HT1080 (cell line): ENCODE measurements at places on chromosomes 11 and 22.

- DNase-seq = no peak
Measured at GRCh38 chr22:35609761-35610160, 7.4 kb downstream of the MB start.

DNA sequence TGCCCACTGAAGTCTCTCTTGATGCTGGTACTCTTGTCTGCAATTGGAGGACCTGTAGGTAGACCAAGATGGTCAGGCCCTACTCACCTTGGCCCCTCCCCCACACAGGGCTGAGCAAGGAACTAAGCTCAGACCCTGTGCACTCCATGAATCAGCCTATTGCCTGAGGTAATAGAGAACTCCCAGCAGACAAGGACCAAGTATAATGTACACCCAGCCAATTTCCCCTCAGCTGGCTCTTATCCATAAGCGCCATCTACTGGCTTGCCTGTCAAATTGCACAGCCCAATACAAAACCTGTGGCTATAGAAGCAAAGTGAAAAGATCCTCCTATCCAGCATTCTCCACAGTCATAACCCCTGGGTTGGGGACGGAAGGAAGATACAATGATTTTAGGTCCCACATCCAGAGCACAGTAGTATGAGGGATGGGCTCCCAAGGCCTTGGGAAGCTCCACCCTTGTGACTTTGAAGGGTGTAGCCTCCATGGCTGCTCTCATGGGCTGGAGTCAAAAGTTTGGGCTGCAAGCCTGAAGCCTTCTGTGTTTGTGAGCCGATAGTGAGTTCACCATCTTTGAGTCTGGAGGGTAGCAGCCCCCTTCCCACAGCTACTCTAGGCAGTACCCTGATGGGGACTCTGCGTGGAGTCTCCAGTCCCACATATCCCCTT lies 56.0 kb downstream of the GLYATL2 start:
- peak; percentile 69 for DNase-seq

- DNase-seq = no peak
Measured at GRCh38 chr11:101034076-101034475, 95.5 kb downstream of the PGR start.

GRCh38 chr11:35139722-35140282 lies 831 bp downstream of the CD44 start:
- peak; percentile 56 for DNase-seq

GRCh38 chr11:129402206-129403171 lies 26.8 kb downstream of the BARX2 start:
- no peak for DNase-seq

DNA sequence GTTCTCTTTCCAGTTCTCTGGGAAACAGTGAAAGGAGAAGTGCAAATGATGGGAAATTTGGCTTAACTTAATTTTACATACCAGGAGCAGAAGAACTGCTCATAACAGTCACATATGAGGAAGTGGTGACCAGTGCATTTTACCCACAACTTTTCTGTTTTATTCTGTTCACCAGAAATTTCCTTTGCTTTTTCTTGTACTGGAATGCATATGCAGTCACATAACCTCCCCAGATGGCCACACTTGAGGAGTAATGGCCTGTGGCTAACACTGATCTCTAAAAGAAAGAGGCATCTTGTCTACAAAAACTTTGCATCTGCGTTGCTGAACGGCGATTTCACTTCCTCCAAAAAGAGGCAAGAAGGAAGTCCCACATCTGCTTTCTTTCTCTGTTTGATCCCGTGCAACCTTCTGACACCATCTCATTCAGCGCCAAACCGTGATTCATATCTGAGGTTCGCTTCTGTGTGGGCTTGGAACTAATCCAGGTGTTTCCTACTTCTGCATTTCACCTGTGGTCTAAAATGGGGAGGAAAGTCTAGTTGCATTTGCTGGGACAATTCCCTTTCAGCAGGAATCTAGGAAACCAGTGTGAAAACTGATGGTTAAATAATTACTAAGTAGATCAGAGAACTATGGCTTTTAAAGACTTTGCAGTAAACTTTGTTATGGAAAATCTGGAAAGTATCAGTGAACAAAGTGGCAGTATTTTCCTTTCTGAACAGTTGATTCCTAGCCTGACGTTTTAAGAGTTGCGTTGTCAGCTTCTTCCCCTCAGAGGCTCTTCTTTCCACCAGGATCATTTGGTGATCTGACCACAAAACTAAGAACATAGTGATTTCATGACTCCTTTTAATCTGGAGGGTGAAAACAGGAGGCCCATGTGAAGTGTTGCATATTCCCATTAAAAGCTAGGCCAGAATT lies 4.2 kb upstream of the MPEG1 start:
- peak; percentile 69 for DNase-seq

DNA sequence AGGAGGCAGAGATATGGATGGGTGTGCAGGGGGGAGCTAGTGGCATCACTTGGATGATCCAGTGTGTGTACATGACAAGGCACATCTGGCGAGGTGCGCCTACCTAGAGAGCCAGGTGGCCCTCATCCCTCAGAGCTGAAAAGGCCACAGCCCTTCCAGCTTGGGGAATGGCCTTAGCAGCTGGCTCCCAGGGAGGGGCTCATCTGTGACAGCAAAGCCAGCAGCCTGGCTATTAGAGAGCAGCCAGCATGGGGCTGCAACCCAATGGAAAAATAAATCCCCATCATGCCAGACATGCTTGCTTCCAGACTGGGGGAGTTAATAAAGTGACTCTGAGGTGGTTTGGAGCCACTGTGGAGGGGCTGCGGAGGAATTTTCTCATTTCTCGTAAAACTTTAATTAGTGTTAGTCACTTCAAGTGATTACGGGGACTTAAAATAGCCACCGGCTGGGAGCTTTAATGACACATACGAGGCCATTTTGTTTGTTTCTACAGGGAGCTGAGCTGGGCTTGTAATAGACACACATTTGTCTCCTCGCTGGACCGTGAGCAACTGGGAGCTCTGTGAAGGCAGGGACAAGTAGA lies 111.2 kb upstream of the ALX4 start:
- no peak for DNase-seq

DNA sequence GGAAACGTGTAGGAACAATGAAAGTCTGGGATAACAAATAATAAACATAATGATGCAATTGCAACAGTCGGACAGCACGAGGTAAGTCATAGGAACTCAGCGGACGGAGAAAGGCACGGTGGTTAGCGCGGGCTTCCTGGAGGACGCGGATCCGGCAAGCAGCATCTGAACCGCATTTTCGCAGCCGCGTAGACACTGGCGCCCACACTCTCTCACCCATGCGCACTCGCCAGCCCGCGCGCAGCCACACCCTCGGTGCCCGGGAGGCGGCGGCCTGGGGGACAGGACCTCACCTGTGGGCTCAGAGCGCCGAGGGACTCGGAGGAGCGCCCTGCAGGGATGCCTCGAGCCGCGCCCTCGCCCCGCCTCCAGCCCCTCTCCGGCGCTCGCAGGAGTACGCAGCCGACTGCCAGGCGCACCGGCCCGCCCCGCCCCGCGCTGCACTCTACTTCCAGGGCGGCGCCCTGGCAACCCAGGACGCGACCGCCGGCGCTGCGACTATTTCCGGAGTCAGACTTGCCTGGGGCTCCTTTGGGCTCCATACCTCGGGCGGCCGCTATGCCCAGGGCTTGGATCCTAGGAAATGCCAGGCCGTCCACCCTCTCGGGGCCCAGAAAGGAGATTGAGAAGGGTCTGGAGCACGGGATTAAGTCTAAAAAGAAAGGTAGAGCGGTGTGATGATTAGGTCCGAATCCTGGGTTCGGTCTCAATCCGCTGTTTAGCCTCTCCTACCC lies at the start of gene TTLL1:
TSS of gene TTLL1 (minus strand) at position 408 of the 734 bp plus-strand sequence. CDS start 13,805 bp downstream, outside the sequence.
- DNase-seq = peak; percentile 91

DNA sequence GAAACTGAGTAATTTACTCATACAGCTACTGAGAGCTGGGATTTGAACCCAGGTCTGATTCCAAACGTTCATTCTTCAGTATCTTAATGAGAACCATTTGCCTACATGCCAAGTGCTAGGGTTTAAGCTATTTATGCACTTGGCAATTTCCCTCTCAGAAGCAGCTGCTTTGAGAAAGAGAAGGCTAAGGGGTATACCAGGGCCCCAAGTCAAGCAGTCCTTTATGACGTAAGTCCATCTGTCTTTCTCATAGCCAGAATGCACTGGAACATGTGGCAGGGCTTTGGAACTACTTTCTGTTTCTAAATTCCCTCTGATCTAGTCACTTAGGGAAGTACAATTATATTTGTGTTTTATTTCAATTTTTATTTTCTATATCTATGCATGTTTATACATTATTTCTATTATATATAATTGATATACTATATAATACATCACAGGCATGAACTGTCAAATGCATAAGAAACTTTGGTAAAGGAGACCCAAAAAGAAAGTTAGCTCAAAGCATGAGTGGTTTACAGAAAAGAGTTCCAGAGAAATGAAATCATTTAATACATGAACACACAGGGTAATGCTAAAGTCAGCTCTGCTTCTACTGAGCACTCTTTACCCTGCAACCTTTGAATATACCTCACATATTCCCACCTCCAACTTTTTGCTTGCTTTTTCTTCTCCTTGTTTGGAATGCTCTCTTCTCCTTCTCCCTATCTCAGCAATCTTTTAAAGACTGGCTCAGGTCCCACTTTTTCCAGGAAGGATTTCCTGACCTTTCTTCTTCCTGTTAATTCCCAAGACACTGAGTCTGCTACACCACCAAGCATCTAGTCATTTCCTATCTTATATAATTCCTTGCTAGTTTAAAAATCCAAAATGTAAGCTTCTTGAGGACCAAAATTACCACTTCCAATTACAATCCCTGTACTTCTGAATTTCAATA lies 80.5 kb upstream of the GDPD4 start:
- DNase-seq = peak; percentile 65

GRCh38 chr11:86091086-86091485 lies 22.2 kb upstream of the PICALM start:
- DNase-seq = no peak

- no peak for DNase-seq
Measured at GRCh38 chr22:21677606-21678443, 12.0 kb downstream of the PPIL2 start.

- no peak for DNase-seq
Measured at GRCh38 chr11:27871056-27871455, 170.8 kb upstream of the BDNF start.

- no peak for DNase-seq
Measured at GRCh38 chr11:63791495-63792167, 21.6 kb upstream of the SPINDOC start.

- peak; percentile 14 for DNase-seq
Measured at GRCh38 chr22:22609291-22609690, 35.1 kb upstream of the GGTLC2 start.

DNA sequence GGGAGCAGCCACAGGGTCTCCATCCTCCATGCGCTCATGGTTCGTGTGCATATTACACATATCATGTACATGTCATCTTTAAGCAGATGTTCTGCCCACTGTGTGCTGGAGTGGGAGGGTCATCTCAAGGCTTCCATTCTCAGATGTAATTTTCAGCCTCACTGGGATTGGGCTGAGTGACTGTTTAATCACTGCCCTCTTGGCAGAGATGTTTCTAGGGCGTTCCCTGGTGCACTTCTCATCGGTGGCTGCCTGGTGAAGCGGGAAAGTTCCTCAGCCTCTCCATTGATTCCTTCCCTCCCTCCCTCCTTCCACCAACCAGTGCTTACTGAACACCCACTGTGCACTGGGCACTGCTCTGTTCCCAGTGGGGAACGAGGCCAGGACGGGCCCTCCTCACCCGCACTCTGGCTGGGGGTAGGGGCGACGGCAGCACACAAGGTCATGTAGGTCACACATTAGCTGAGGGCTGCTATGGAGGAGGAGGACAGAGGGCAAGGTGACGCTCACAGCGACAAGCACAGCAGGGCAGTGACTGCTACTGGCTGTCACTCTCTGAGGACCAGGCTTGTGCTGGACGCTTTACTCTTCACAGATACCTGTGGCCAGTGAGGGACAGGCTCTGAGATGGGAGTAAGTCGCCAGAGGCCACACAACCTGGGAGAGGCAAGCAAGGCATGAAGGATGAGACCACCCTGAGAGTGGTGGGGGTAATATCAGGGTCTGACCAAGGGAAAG lies 22.9 kb downstream of the GNAZ start:
- no peak for DNase-seq

GRCh38 chr11:60208146-60208895 lies 25.4 kb upstream of the MS4A6A start:
- peak; percentile 9 for DNase-seq

DNA sequence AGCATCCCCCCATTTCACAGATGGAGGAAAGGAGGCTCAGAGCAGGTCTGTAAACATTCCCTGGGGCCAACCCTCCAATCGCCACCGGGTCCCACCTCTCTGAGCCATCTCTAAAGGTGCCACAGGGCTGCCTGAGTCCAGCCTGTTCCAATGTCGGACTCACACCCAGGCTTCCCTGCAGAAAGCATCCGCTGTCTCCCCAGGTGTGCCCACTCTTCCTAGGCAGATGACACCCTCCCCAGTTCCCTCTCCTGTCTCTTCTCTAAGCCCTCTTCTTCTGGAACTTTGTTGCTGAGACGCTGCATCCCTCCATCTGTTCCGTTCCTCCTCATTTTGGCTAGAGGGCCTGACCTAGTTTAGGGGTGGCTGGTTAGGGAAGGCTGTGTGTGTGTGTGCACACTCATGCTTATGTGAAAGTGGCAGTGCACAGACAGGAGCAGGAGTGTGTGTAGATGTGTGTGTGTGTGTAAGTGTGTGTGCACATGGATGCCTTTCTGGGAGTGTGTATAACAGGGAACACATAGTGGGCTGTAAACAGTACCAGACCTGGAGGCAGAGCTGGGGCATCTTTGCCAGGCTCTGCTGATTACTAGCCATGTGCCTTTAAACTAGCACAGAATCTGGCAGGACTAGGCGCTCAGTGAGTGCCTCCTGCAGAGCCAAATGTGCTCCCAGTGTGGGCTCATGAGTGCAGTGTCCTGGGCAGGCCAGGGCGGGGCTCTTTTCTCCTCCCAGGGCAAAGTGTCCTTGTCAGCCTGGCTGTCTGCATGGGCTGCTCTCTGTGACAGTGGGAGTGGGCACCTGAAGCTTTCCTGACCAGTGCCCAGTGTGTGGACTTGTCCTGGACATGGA lies 77.3 kb upstream of the NECTIN1 start:
- DNase-seq = no peak

DNA sequence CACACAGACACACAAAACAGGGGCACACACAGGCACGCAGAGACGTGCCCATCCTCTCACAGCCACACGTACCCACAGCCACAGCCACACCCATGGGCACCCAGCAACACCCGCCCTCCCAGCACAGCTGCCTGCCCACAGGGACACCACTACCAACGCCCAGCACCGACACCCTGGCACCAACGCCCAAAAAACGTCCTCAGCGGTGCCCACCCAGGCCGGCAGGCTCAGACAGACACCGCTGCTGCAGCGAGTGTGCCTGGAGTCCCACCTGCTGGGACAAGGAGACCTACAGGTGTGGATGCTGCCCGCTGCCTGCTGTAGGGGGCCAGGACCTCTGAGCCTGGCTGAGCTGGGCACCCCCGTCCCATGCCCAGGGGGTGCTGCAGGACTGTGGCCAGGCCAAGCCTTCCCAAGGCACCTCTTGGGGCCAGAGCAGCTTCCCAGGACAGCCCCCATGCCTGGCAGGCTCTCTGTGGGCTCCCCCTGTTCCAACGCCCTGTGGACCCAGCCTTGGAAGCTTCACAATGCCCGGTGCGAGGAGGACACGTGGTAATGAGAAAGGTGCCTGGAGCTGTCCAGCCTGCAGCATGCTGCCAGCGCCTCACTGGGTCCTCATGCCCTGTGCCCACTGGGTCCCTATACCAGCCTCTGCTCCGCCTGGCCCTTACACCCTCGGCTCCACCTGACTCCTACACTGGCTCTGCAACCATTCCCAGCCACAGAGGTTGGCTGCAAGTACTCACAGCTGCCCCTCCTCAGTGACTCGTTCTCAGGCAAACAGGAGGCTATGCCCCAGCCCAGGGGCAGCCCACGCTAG lies 45.8 kb upstream of the TH start:
- DNase-seq = no peak

- DNase-seq = no peak
Measured at GRCh38 chr11:109739379-109739778, 317.4 kb downstream of the C11orf87 start.

- no peak for DNase-seq
Measured at GRCh38 chr11:64723907-64724862, 1.2 kb upstream of the NRXN2 start.
